ENCODE measurements at places on chromosomes 16 and 17.

DNA sequence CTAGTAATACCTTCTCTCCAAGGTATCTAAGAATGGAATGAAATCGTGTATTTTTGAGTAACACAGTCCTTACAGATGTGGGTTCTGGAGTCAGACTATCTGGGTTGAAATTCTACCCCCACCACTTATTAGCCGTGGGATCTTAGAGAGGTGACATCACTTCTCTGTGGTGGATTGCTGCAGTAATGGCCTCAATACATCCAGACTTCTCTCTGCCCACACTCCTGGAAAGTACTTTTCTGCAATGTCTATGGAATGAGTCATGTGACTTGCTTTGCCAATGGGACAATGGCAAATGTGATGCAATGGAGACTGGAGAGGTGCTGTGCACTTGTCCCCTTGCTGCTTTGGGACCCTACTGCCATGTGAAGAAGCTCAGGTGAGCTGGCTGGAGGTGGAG lies 418.2 kb downstream of the HAPSTR1 start:
- DNase-seq, result no peak

DNA sequence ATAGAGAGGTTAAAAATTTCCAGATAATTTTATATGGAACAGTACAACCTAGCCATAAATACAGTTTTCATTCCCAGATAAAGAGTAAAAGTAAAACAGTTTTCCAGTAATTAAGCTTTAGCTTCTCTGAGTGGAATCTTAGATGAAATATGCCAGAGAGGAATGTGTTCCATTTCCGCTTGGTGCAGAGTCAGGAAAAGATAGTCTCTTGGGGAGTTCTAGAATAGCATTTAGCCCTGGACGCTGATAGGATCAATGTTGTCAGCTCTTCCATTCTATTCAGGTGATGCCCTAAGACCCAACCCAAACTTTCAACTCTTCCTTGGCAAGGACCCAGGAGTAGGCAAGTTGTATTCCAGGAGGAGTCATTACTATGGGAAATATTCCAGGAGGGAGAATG lies 30.9 kb upstream of the ABCA3 start:
- DNase-seq, result no peak

DNA sequence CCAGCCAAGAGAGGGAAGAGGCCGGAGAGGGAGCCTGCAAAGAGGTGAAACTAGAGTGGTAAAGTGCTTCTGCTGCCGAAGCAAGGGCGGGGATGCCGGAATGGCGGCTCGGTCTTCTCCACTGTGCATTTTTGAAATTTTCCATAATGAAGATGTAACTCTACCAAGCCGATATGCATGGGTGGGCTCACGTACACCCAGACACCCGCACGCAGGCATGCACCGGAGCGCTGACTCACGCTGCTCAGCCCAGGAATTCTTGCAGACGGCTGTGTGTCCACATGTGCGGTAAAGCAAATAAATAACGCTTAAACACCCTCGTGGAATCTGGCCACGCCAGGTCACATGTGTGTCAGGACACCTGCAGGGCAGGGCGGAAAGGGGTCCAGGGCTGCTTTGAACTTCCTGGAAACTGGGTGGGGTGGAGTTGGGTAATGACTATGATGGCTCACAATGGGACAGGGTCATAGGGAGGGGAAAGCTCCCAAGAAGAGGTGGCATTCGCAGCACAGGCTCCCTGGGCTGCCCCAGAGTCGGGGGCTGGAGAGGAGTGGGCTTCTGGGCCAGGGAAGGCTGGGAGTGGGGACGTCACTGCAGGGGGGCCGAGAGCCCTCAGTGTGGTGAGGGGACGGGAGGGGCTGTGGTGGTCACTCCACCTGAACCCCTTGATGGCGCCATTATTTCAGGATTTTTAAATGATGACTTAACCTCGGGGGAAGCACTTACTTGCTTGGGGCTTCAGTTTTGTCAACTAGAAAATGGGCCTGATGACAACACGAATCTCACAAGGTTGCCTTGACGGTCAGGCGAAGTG lies 265.5 kb downstream of the PARN start:
- peak; percentile 80 for DNase-seq

DNA sequence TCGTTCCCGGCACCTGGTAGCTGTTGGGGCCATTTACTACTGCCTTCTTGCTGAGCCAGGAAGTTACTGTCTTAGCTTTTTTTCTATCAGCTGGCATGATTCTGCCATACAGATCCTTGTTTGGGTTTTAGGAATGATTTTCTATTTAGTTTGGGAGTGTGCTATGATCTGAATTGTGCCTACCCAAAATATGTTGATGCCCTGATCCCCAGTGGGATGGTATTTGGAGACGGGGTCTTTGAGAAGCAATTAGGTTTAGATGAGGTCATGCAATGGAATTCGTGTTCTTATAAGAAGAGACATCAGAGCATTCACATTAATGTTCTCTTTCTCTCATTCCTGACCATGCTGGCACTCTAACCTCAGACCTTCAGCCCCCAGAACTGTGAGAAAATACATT lies 59.4 kb upstream of the HS3ST2 start:
- no peak for DNase-seq

DNA sequence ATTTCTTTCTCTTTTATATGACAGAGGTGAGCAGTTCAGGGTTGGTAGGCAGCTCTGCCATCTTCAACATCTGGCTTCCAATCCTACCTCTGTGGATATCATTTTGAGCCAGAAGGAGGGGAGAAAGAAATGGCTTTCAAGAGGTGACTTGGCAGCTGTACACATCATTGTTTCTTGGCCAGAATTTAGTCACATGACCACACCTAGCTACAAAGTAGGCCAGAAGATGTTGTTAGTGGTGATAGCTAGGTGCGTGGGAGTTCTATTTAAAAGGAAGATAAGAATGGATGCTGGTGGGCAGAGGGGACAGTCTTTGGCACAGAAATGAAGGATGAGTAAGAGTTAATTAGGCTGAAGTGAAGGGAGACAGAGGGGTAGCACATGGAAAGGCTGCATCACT lies 29.2 kb upstream of the MPHOSPH6 start:
- DNase-seq, result no peak

- DNase-seq, result no peak
Observed at GRCh38 chr17:82257473-82257872, 16.0 kb downstream of the CSNK1D start.

- DNase-seq, result no peak
Observed at GRCh38 chr17:49210158-49211029, at the start of the genes ABI3 and GNGT2. TSS of gene ABI3 (plus strand) at chr17:49210707. CDS start at chr17:49210725, 18 bp downstream. TSS of gene GNGT2 (minus strand) at chr17:49210574. CDS start at chr17:49207422, 3,152 bp downstream.

GRCh38 chr16:54806881-54807360 lies 123.7 kb upstream of the IRX5 start:
- no peak for DNase-seq

DNA sequence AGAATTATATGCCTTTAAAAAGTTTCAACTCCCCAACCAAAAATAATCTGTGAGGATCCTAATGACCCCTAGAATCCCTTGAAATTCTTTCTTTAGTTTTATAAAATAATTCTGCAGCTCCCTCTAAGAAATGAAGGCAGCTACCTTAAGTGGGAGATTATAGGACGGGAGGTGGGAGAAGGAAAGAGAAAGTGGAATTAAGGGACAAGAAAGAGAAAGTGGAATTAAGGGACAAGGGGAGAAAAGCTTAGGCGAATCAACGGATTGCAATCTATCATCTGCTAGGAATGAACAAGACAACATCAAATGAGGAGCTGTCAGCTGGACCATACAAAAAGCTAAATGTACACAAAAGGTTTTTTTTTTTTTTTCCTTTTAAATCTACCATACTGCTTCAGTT lies 262.0 kb downstream of the ZFHX3 start:
- DNase-seq, result peak; percentile 12

- DNase-seq, result no peak
Observed at GRCh38 chr16:66872559-66872942, 7.8 kb upstream of the PDP2 start.

- DNase-seq, result no peak
Observed at GRCh38 chr16:89014403-89015230, 37.6 kb upstream of the CBFA2T3 start.

DNA sequence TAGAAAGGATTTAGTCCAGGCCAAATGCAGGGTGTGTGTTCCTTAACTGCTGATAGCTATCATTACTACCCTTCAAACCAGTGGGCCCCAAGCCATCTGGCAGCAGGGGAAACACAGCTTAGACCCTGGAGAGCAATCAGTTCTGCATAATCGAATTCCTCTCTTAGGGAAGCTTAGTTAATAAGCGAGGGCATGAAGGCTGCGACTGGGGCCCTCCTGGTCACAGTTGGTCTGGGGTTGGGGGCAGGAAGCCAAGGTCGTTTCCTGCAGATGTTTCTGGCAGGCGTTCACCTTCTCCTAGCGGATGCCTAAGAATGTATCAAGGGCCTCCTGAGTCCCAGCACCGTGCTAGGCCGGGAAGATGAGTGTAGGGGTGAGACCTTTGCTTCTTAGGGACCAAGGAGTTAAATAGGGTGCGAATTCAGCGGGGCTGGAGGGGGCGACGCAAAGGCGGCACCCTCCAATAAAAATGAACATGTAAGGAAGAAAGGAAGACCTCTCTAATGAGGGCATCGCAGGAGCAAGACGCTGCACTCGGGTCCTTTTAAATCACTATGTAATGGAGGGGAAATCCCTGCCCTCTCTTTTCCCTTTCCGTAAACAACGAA lies 16.5 kb upstream of the EEF2K start:
- DNase-seq, result peak; percentile 56

DNA sequence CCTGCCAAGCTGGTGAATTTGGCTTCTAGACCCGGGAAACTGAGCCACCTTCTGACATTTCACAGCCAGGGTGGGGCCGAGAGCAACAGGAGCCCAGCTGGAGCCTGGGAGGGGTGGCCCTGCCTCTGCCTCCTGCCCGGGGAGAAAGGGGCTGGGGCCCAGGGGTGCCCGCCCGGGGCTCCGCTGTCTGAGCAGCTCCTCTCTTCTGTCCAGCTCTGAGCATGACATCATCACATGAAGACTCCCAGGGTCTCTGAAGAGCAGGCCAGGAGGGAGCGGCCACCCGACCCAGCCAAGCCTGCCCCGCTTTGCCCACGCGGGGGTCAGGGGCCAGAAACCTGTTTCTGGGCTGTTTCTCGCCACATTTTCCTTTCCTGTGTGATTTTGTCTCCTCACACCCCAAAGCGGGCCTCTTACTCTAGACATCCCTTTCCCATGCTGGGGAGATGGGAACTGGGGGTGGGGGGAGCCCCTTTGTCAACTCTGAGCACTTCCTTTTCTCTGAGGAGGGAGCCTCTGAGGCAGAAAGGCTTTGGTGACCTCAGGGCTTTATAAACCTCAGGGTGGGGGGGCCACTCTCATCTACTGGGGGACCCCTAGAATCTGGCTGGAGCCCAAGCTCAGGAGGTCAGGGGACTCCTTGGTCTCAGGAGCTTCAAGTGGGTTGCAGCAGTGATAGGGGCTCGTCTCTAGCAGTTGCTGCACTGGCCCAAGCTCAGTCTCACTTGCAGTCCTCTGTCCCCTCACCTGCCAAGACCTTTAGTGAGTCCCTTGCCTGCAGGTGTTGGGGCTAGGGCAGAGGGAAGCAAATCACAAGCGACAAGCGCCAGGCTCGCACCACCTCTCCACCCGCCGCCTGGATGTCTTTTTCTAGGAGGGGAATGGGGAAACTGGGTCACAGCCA lies 7.6 kb downstream of the UBALD2 start:
- DNase-seq, result no peak

GRCh38 chr17:7843536-7844291 lies 9.7 kb downstream of the KDM6B start:
- DNase-seq, result peak; percentile 68

- no peak for DNase-seq
Observed at GRCh38 chr17:9108146-9108545, 86.8 kb downstream of the NTN1 start.

- DNase-seq, result peak; percentile 64
Observed at GRCh38 chr16:87860553-87861299, 8.6 kb downstream of the SLC7A5 start.

DNA sequence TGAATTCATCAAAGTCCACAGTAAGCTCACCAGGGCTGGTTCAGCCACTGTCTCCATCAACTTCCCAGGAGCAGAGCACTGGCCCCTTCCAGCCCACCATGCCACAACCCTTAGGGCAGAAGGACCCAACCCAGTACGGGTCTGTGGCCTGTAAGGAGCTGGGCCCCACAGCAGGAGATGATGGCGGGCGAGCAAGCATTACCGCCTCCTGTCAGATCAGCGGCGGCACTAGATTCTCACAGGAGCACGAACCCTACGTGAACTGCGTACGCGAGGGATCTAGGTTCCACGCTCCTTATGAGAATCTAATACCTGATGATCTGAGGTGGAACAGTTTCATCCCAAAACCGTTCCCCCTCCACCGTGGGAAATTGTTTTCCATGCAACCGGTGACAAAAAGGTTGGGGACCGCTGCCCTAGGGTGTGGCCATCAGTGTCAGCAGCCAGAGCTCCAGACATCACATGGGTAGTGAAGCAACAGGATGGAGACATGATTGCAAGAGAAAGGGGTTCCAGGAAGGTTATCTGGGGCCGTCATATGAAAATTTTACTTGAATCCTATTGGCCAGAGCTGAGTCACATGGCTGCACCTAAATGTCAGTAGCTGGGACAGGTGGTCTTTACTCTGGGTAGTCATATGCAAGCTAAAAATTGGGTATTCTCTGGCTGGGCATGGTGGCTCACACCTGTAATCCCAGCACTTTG lies 12.4 kb upstream of the SLC25A19 start:
- no peak for DNase-seq

- peak; percentile 4 for DNase-seq
Observed at GRCh38 chr17:37568350-37569053, 40.7 kb downstream of the SYNRG start.

GRCh38 chr16:5438591-5438990 lies 341.0 kb upstream of the EEF2KMT start:
- no peak for DNase-seq

DNA sequence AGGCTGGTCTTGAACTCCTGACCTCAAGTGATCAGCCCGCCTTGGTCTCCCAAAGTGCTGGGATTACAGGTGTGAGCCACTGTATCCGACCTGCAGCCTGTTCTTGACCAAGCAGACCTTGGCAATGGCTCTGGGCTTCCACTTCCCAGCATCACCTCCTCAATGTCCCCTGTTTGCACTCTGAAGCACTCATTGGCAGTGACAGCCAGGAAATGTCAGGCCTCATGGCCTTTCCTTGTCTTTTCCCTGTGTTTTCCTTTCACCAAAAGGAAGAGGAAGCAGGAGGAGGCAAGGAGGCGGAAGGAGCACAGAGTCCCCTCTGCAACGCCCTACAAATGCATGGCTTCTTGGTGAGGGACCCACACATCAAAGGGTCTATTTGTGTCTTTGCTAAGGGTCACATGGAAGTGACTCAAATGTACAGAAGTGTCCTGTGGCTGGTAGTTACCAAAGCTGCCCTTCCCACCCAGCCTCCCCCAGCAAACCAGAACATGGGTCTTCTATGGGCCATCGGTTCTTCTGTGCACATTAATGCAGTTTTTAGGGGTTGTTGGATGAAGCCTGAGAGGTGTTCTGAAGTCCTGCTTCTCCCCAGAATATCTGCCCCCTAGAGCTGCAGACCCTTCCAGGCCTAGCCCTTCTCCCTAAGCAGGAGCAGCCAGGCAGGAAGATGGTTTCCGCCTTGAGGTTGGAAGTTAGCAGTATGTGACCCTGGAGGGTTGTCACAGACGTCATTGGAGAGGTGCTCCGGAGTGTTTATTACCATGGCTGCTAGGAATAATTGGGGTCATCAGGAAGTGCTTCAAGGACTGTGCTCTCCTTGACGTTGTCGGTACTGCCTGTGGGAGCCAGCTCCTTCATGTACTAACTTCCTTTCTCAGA lies 60.8 kb downstream of the WIPI1 start:
- DNase-seq, result no peak
